M059J (cell line): ENCODE measurements at places on chromosomes 3 and 15.

GRCh38 chr15:67834581-67835296 is 5.1 kb downstream of the RNU6-1 start:
- no peak for DNase-seq

DNA sequence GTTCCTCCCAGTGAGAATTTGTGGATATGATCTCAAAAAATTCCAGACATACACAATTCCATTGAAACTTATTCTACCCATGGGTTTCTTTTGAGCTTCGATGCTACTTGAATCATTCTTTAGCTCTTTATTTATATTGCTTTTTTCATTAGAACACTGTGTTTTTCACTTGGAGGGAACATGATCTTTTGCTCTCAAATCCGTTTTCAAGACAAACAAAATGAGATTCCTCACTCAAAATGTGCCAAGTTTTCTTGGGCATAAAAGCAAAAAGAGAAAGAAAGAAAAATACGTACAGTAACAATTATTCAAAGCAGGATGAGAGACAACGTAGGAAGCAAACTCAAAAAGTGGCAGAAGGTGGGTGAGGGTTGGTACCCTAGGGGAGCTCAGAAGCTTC is 118.8 kb upstream of the PDZRN3 start:
- DNase-seq, result no peak

GRCh38 chr3:166275024-166275390 is 437.8 kb upstream of the BCHE start:
- no peak for DNase-seq

DNA sequence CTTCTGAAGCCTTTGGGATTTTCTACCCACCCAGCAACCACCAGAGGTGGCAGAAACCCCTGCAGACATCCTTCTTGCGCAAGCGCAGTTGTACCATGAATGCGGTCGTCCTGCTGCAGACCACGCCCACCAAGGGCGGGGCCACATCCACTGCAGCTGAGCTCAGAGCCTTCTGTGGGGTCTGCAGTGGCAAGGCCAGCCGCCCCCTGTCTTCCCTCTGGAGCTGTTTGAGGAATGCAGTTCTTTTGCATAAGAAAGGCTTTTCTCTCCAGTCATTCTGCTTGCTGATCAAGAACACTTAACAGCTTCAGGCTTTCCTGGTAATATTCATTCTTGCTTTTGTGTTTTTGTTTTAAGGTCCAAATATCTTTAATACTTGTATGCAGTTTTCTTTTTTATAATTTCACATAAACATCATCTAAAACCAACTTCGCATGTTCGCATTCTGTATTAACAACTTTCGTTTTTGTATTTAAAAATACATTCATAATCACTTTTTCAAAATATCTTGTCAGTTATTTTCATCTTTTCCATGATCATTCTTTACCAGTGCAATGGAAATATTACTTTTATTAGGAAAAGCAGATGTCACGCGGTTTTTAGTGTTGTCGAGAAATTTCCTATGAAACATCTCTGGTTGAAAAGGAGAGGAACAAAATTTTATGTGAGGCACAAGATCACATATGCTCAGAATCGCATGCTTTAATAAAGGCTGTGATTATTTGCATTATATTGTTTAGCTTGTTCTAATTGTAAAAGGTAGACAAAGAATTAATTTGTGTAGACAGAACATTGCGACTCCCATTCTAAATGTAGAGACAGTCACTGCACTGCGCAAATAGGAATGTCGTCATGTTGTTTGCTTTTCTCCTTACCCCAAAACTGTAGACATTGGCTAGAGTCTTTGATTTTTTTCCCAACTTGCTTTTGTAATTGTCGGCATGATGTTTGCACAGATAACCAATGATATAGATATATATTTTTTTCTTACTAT is 98.1 kb upstream of the SNRPN start:
- no peak for DNase-seq

DNA sequence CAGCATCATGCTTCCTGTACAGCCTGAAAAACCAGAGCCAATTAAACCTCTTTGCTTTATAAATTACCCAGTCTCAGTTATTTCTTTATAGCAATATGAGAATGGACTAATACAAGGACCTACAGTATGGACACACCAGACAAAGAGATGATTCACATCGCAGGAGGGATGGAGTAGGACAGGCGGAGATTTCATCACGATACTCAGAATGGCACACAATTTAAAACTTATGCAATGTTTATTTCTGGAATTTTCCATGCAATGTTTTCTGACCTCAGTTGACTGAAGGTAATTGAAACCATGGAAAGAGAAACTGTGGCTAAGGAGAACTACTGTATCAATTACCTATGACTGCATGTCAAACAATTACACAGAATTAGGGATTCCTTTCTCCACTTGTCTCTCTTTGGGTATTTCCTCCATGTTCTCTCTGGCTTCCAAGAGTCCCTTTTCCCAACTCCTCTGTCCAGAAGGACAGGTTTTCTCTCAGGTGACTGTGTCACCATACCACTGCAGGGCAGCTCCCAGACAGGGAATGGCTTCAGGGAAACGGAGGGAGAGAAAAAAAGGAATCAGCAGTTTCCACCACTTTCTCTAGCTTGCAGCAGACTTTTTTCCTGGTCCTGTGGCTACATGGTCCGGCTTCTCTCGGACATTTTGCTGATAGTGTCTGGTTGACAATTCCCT is 3.0 kb upstream of the ANO10 start:
- no peak for DNase-seq

- no peak for DNase-seq
Observed at GRCh38 chr3:167109746-167110145, 270.4 kb downstream of the ZBBX start.

DNA sequence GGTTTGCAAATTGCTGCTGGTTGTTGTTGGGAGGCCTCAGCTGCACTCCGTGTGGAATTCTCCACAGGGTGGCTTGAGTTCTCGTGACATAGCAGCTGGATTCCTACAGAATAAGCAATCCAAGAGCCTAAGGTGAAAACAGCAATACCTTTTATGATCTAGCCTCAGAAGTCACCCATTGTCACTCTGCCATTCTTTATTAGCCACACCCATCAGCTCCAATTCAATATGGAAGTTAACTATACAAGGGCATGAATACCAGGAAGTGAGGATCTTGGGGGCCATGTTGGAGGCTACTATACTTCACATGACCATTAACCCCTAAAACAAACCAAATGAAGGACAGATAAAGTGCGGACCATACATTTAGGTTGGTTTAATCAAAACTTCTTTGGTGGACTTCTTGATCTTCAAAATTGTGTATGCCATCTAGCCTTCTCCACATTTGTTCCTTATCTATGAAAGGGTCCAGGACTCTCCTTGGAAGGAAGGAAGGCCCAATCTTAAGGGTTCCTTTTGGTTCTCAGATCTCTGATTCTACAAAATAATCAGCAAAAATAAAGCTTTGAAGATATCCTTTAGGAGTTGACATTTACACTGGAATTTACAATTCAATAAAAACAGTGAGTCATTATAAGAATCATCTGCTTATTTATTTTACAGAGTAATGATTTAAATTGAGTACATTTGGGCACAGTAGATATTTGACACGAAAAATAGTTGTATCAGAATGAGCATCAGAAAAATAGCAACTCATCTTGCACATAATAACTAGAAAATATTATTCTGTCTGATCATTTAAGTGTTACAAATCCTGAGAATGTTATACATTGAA is 21.5 kb downstream of the CIAO2A start:
- peak; percentile 51 for DNase-seq
